ENCODE measurements at places on chromosomes 3 and 15. TPM values are rescaled to one million over a fixed set of nuclear protein-coding genes. Genes with fewer than 3 reads are reported as not detected.

- no peak overlapping the region for H3K4me3 ChIP-seq
- H3K27ac ChIP-seq = no peak overlapping the region
- no peaks in the 10 kb centered on the region for H3K36me3 ChIP-seq
- peaks cover 22% of the 10 kb centered on the region for H3K4me1 ChIP-seq
- no peaks in the 10 kb centered on the region for H3K27me3 ChIP-seq
- DNase-seq = no peak
Observed at GRCh38 chr3:15815696-15816095, 17.9 kb upstream of the ANKRD28 start.

Gene CP
- not detected for total RNA-seq

DNA sequence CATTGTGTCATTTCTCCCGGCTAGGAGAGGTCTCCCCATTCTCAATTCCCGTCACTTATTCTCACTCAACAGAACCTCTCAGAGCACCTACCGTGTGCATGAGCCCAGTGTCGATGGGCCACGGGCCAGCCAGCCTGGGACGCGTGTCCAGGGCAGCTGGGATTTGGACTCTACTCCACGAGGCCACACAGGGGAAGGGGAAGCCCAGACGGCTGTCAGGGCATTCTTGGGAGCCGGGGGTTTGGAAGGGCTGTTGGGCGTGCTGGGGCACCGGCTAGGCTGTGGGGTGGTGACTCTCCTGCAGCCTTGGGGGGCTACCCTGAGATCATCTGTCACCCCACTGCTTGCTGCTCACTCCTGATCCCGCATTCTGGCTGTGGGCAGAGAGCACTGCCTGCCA lies 41.7 kb upstream of the PCSK6 start:
- H3K27me3 ChIP-seq = no peaks in the 10 kb centered on the region
- H3K27ac ChIP-seq = no peak overlapping the region
- H3K4me1 ChIP-seq = no peaks in the 10 kb centered on the region
- H3K36me3 ChIP-seq = no peaks in the 10 kb centered on the region
- DNase-seq = no peak

GRCh38 chr15:31869686-31870307 lies 160.5 kb upstream of the CHRNA7 start:
- H3K4me1 ChIP-seq = peaks cover 9% of the 10 kb centered on the region
- H3K36me3 ChIP-seq = no peaks in the 10 kb centered on the region
- peak overlapping the region; percentile 67 for H3K4me3 ChIP-seq
- DNase-seq = no peak

GRCh38 chr15:40594429-40594836 lies 384 bp downstream of the KNL1 start:
- H3K27ac ChIP-seq = peak overlapping the region; percentile 99
- no peak for DNase-seq
- peaks cover 16% of the 10 kb centered on the region for H3K36me3 ChIP-seq
- peaks cover 2% of the 10 kb centered on the region for H3K27me3 ChIP-seq
- H3K4me3 ChIP-seq = peak overlapping the region; percentile 87

- no peak overlapping the region for H3K4me3 ChIP-seq
- peaks cover 18% of the 10 kb centered on the region for H3K27me3 ChIP-seq
Observed at GRCh38 chr3:46536758-46537157, 29.3 kb downstream of the LRRC2 start.

Gene TM4SF18
- total RNA-seq = not detected

GRCh38 chr3:134459562-134459961 lies 26.2 kb downstream of the ANAPC13 start:
- H3K4me3 ChIP-seq = no peak overlapping the region
- H3K27ac ChIP-seq = no peak overlapping the region
- H3K36me3 ChIP-seq = no peaks in the 10 kb centered on the region

Gene TM6SF1
- 22.1 TPM for total RNA-seq

- H3K27ac ChIP-seq = no peak overlapping the region
- H3K4me3 ChIP-seq = no peak overlapping the region
- peaks cover 7% of the 10 kb centered on the region for H3K27me3 ChIP-seq
- no peak for DNase-seq
- H3K4me1 ChIP-seq = no peaks in the 10 kb centered on the region
- no peaks in the 10 kb centered on the region for H3K36me3 ChIP-seq
Observed at GRCh38 chr3:72538070-72538745, 310.0 kb downstream of the SHQ1 start.

DNA sequence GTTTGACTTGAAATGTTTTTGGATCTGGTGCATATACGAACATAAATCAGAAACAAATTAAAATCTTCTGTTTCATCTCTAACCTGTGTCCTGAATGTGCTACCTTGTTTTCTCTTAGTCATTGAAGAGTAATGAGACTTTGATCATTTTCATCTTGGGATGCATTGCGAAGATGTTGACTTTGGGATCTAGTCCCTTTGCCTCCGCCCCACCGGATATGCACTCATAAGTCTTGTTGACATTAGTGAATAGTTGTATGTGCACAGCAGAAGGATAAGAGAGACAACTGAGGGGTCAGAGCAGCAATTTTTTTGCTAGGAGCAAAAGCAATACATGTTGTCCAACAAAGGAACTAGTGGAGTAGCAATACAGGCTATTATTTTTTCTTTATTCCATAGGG lies 35.9 kb upstream of the SPRED1 start:
- no peak overlapping the region for H3K27ac ChIP-seq
- no peak overlapping the region for H3K4me3 ChIP-seq
- H3K27me3 ChIP-seq = peaks cover 14% of the 10 kb centered on the region
- peaks cover 3% of the 10 kb centered on the region for H3K4me1 ChIP-seq

GRCh38 chr3:170346481-170347392 lies 10.8 kb upstream of the SKIL start:
- no peak for DNase-seq
- H3K4me3 ChIP-seq = no peak overlapping the region

DNA sequence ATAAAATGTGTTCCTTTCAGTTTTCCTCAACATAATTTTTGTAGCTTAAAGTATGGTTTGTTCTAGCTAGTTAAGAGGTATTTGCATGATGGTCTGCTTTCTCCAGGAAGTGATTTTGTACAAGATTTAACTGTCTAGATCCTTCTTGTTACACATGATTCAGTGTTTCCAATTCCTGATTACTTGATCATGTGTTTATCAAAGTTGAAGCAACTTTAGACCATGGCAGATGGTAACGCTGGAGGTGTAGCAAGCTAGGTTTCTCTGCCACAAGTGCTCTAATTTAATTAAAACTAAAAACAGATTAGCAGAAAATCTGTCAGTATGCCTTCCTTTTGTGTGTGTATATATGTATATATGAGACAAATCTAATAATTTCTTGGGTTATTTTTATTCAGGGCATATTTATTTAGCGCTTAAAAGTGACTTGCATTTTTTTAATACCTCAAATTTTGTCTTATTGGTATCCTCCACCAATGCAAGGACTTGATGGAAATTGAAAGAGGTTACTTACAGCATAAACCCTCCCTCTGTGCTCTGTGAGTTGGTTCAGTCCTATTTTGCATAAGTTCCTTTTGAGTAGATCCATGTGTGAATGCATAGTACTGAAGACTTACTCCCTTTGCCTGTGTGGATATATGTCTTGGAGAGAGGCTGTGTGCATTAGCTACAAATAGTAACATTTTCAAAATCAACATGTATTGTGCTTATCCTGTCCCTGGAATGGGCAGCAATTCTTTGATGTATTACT lies 157.3 kb upstream of the CGNL1 start:
- no peaks in the 10 kb centered on the region for H3K27me3 ChIP-seq
- H3K4me1 ChIP-seq = peaks cover 5% of the 10 kb centered on the region
- H3K27ac ChIP-seq = no peak overlapping the region
- DNase-seq = no peak

DNA sequence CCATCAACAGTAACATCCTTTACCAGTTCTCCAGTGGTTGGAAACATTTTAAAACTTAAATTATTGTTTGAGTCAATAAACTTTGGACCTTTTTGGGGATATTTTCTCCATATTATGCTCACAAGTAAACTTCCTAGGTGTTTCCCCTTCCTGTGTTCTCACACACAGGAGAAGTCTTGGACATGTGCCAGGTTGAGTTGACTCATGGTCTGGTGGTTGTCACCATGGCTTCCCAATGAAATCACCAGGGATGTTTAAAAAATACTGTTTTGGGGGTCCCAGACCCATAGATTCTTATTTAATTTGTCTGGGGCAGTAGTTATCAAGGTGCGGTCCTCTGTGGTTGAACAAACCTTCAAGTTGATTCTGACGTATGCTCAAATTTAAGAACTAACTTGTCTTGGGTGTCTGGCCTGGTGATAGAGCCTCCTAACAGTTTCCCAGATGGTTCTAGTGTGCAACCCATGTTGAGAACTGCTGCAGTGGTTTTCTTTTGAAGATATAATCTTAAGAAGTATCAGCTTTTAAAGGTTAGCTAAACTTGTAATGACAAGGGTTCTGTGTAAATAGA lies 291.8 kb downstream of the EDEM1 start:
- H3K27ac ChIP-seq = no peak overlapping the region
- no peak for DNase-seq
- H3K4me1 ChIP-seq = no peaks in the 10 kb centered on the region
- H3K36me3 ChIP-seq = no peaks in the 10 kb centered on the region
- H3K27me3 ChIP-seq = no peaks in the 10 kb centered on the region

DNA sequence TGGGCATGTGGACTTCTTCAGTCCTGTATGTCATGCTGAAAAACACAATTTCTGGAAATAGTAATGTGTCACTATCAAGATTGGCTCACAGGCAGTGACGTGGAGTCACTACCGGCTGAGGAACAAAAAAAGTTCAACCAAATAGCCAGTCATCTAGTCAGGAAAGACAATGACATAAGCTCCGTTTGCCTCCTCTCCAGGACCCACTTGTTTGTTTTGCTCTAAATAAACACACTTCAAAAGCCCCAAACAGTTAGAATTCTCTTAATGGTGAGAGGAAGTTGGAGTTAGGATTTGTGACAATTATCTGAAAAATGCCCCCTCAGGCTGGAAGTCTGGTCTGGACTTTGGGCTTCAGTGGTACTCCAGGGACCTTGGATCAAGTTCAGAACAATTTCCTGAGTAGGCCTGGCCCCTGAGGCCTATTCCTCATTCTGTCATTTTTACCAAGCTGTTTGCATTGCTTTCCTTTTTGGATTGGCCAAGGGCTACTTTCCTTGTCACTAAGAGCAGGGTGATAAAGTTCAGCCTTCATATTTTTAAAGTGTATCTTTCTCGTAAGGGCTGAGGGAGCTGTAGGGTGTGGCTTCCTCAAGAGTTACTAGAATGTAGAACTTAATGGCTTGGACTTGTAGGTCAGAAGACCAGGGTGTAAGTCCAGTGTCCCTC lies 98.9 kb downstream of the EOMES start:
- H3K4me3 ChIP-seq = no peak overlapping the region
- H3K27me3 ChIP-seq = no peaks in the 10 kb centered on the region
- no peak for DNase-seq
- H3K4me1 ChIP-seq = peaks cover 40% of the 10 kb centered on the region

Gene DPPA4
- total RNA-seq = not detected

DNA sequence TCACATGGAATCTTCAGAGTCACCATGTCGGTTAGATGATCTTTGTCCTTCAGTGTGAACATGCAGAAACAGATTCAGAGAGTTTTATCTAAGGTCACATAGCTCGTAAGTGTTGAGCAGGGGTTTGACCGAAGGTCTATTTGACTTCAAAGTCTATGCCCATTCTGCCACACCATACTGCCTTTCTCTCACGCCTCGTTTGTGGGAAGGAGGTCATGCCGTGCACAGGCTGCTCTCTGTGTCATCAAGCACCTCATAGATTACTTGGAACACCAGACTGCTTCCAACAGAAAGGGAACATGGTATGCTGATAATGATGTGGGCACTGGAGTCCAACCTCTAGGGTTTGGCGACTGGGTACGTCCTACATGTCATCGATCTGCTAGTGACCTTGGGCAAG lies 128.8 kb downstream of the SV2B start:
- H3K27me3 ChIP-seq = peaks cover 19% of the 10 kb centered on the region
- no peak overlapping the region for H3K4me3 ChIP-seq
- H3K4me1 ChIP-seq = no peaks in the 10 kb centered on the region
- H3K27ac ChIP-seq = no peak overlapping the region

Measured in activated CD8-positive, alpha-beta T cell treated with anti-CD3 and anti-CD28 coated beads, Interleukin-2, amount 10 ng/mL, durations not matched to agents 7 days and 5 days (primary cell).